ENCODE measurements at places on chromosomes 11 and 22. TPM values are rescaled to one million over a fixed set of nuclear protein-coding genes. Genes with fewer than 3 reads are reported as not detected.

The NUP160 gene
- total RNA-seq: 52.4 TPM

The APOL5 gene
- not detected for total RNA-seq

The KCTD14 gene
- 13.3 TPM for total RNA-seq

- peak; percentile 39 for DNase-seq
Measured at GRCh38 chr22:44745853-44746789, 6.3 kb upstream of the ARHGAP8 start.

The SHANK3 gene
- total RNA-seq: 2.1 TPM

- no peak for DNase-seq
Measured at GRCh38 chr11:41383768-41384167, 75.7 kb downstream of the LRRC4C start.

The OR6T1 gene
- total RNA-seq: not detected

The TMEM191B gene
- total RNA-seq: 0.66 TPM

DNA sequence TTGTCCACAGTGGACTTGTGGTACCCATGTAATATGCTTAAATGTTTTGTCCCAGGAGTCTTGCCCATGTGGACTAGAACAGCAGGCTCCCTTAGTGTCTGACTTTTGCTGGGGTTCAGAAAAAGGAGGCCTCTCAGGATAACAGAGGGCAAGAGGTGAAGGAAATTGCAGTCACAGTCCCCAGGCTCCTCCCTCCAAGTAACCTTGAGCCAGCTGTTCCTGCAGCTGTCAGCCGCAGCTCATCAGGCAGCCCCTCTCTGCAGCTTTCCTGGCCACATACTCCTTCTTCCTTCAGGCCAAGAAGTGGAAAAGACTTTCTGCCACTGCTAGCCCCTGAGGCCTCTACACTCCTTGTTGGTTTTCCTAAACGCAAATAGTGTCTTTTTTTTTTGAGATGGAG, 6.3 kb upstream of the MYO18B start:
- DNase-seq: no peak

DNA sequence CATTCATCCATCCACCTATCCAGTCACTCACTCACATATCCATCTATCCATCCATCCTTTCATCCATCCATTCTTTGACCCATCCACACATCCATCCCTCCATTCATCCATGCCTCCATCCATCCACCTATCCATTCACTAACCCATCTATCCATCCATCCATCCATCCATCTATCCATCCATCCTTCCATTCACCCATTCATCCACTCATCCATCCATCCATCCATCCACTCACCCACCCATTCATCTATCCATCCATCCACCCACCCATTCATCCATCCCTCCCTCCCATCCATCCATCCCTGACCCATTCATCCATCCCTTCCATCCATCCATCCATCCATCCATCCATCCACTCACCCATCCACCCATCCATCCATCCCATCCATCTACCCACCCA, 4.9 kb upstream of the MUC2 start:
- no peak for DNase-seq

DNA sequence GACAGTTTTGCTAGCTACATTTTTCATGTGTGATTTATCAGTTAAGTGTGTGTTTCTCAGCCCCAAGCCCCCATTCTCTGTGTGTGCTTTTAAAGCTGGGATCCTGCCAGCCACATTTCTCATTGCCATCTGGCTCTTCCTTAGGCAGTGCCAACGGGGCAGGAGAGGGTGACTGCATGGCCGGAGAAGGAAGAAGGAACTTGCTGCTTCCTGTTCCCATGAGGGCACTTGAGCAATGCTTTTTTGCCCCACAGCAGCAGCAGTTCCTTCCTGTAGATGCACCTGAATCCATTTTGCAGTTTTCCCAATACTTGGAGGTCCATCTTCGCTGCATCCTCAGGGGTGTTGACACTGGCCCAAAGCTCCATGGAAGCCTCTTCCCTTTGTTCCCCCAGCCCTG, 37.5 kb downstream of the TNRC6B start:
- no peak for DNase-seq

DNA sequence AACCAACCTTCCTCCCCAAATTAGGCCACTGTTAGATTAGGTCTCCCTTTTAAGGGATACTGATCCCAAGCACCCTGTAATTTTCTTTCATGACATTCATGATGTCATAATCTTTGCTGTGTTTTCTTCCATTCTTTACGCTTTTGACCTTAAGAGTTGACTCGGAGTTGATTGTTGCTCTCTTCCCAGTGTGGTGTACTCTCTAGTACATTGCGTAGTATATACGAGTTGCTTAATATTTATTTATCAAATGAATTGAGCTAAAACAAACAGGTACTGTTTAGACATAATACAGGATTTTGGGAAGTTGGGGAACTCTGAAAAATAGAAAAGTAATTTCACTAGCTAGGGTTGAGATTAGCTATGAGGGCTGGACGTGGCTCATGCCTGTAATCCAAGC, 49.8 kb downstream of the SVIP start:
- DNase-seq: no peak

DNA sequence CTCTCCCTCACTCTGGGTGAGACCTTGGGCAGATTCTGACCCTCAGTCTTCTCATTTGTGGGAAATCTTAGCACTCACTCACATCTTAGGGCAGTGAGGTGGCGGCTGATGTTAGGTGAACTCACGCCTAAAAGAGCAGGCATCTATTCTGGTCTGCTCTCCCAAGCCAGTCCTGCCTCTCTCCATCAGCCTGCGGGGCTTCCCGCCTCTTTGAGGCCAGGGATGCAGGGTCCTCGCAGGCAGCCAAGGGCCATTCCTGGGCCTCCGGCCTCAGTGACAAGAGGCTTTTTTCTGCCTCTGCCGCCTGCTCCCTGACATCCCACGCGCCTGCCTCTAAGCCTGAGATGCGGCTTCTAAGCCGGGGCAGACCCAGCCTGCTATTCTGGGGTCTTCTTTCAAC, 13.8 kb upstream of the FGF4 start:
- DNase-seq: no peak

The SUSD2 gene
- total RNA-seq: 1.3 TPM

DNA sequence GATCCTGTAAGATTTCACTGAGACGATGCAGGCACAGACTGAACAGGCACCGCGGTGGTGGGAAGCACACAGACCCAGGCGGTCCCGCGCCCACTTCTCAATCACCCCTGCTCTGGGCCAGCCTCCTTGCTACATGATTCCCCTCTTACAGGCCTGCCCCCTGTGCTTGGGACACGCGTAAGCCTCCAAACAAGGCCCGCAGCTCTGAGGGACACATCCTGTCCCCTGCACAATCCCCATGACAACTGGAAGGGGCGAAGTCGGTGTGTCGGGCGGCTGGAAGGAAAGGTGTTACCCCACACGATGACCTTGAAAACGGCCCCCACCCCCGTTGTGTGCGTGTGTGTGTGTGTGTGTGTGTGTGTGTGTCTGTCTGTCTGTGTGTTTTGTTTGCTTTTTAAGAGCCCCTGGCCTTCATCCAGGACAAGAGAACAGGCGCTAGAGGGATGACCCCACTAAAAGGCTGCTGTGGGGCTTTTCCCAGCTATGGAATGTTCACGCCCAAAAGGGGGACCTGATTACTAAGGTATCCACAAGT, 13.1 kb downstream of the CELSR1 start:
- no peak for DNase-seq

The DMC1 gene
- 20.4 TPM for total RNA-seq

The MRGPRE gene
- not detected for total RNA-seq
